ENCODE measurements at places on chromosomes 4 and X. TPM values are rescaled to one million over a fixed set of nuclear protein-coding genes. Genes with fewer than 3 reads are reported as not detected.

GRCh38 chr4:125315576-125316400 is 1.0 kb downstream of the FAT4 start:
- ATAC-seq = no peak

GRCh38 chr4:123405267-123405865 is 8.8 kb downstream of the SPRY1 start:
- ATAC-seq = no peak

DNA sequence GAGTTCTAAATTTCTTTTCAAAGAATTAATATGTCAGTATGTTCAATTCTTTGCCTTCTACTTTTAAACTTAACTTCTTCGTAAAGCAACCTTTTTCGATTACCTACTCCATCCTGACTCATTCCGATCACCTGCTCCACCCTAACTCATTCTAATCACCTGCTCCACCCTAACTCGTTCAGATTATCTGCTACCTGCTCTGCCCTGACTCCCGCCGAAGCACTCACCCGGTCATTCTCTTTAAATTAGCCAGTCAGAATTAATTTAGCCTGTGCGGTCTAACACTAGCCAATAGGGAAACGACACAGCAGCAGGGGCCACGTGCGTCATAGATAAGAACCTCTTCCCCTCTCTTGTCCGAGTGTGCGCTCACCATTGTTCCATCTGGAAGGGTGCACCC is 60.1 kb upstream of the SH3RF1 start:
- no peak for ATAC-seq

- no peak for ATAC-seq
Observed at GRCh38 chr4:76309939-76310550, 3.5 kb downstream of the STBD1 start.

DNA sequence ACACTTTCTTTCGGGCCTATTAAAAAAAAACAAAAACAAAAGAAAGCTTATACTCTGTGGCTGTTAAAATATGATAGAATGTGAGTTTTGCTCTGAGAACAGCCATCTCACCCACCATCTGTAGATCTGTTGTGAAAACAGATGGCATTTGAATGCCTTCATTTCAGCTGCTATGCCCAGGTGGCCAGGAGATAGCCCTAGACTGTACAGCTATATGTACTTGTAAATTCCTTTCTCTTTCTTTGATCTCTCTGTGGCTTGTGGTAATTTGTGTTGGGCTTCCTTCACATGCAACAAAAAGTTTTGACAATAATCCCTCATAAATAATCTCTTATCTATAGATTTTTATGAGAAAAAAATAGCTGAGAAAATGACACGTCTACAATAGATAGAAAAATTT is 38.1 kb downstream of the PNPLA4 start:
- peak; percentile 42 for ATAC-seq

Gene CSN1S1
- total RNA-seq = not detected
